ENCODE measurements at places on chromosomes 12 and 14. TPM values are rescaled to one million over a fixed set of nuclear protein-coding genes. Genes with fewer than 3 reads are reported as not detected.

DNA sequence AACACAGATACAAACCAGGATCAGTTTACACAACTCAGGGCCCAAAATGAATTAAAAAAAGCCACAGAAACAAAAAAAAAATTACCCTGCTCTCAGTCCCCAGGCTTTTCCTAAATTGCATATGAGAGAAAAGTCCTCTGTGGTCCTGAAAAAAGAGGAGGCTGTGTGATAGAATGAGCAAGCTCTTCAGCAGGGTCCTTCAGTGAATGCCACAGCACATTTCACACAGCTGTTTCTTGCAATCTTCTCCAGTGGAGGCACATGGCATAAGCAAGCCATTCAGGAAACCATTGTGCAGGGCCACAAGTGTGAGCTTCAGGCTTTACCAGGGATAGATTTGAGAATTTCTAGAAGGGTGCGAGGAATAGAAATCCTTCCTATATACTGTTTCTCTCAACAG is 168.5 kb downstream of the PPM1H start:
- DNase-seq, result no peak

NOP9 gene
- 20.4 TPM for total RNA-seq

FITM1 gene
- total RNA-seq, result 0.42 TPM

PGF gene
- total RNA-seq, result 9.0 TPM

- DNase-seq, result no peak
Observed at GRCh38 chr14:76916040-76916715, 90.0 kb downstream of the LRRC74A start.

KRT2 gene
- total RNA-seq, result not detected

DNA sequence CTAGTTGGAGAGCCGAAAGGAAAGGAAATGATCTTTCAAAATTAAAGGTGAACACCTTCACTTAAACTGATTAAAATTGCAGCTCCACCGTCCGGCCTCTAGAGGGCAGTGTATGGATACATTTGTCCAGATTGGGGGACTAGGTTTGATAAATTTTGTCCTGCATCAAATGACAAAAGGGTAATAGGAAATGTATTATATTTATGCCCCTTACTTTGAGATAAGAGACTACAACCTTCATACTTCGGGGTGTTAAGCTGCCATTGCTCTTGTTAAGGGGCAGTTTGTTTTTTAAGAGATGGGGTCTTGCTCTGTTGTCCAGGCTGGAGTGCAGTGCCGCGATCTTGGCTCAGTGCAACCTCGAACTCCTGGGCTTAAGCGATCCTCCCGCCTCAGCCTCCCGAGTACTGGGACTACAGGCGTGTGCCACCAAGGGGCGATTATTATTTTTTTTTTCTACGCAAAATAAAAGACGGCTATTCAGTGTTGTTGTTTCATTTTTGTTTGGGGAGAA is 818 bp upstream of the SUOX start:
- DNase-seq, result no peak

ZFHX2 gene
- 0.13 TPM for total RNA-seq

- DNase-seq, result no peak
Observed at GRCh38 chr14:74983343-74983742, 19.4 kb upstream of the EIF2B2 start.

DNA sequence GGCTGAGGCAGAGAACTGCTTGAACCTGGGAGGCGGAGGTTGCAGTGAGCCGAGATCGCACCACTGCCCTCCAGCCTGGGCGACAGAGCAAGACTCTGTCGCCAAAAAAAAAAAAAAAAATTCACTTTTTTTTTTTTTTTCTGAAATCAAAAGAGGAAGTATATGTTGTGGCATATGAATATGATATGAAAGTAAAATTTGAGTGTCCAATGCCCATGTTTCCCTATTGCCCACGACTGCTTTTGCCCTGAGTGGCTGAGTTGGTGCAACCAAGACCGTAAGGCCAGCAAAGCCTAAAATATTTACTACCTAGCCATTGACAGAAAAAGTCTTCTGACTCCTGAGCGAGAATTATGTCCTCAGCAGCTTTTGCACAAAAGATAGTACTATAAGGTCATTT is 101.7 kb upstream of the PARP11 start:
- no peak for DNase-seq

CLEC14A gene
- 5.9 TPM for total RNA-seq

KCNC2 gene
- not detected for total RNA-seq

HELB gene
- 2.0 TPM for total RNA-seq

AQP5 gene
- 4.7 TPM for total RNA-seq

TOGARAM1 gene
- 23.7 TPM for total RNA-seq

SOAT2 gene
- total RNA-seq, result not detected
